NCI-H1694 treated with DMSO at 0.1 percent for 48 hours (cell line): ENCODE measurements at places on chromosomes 5 and 9.

GRCh38 chr5:53997736-53998627 lies 312.4 kb downstream of the ARL15 start:
- DNase-seq, result no peak

- DNase-seq, result no peak
Observed at GRCh38 chr9:37917801-37918664, 14.1 kb upstream of the SLC25A51 start.

DNA sequence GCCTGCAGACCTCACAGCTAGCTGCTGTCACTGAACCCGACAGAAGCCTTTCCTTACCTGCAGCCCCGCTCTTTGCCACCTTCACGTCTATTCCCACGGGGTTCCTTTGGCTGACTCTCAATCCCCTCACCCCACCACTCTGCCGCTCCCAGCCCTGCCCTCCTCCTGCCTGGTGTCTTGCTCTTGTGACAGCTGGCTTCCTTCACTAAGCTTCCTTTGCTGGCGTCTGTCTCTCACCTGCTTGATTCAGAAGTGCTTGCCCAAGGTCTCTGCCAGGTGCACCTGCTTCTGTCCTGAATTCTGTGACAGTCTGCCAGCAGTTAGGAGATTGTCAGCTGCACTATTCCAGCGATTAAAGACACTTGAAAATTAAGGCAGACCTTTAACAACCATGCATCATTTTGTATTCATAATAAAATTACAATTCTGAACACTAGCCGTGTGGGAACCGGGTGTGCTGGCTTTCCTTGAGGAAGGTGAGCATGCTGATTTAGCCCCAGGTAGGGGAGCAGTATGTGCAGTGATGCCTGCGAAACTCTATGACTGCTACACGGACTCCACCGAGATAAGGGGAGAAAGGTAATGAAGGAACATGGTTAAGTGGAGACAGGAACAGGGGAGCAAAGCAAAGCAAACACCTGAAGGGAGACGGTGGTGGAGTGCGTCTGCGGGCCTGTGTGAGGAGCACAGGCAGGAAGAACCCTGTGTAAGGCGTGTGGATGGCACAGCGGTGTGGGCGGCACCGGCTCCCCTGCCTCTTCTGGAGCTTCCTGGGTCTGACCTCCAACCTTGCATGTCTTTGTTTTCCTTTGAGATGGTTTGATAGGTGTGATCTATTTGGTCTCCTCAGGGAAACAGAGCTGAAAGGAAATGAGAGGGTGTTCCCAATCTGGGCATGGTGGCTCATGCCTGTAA lies 80.1 kb upstream of the CACNA1B start:
- DNase-seq, result no peak

DNA sequence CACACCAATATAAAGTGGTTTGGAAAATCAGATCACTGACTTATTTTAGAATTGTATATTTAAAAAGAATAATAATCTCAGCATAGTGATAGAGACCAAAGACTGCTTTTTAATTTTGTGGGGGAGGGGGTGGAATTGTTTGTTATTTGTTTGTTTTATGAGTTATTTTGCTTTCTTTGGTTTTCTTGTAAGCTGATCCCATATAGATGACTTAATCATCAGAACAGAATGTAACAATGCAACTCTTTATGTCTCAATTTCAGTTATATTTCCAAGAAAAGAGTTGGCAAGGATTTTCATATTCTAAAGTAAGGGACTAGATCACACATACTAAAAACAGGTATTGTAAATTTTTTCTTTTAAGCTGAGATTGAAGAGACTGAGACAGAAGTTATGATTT lies 984.9 kb downstream of the TLE4 start:
- DNase-seq, result no peak

DNA sequence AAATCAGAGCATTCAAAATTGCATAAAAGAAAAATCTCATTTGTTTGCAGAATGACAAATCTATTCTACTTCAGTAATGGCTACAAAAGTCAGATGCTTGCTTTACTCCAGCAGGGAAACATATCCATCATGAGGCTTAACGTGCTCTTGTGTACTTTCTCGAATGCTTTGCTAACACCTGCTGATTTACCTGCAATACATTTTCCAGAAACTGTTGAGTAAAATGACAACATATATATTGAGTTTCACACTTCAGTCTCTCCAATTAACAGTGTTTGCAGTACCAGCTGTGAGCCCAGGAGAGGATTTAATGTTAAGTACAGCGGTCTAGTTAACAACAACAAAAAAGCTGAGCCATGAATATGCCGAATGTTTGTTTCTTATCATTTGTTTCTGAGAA lies 391.5 kb upstream of the SMC2 start:
- DNase-seq, result no peak

DNA sequence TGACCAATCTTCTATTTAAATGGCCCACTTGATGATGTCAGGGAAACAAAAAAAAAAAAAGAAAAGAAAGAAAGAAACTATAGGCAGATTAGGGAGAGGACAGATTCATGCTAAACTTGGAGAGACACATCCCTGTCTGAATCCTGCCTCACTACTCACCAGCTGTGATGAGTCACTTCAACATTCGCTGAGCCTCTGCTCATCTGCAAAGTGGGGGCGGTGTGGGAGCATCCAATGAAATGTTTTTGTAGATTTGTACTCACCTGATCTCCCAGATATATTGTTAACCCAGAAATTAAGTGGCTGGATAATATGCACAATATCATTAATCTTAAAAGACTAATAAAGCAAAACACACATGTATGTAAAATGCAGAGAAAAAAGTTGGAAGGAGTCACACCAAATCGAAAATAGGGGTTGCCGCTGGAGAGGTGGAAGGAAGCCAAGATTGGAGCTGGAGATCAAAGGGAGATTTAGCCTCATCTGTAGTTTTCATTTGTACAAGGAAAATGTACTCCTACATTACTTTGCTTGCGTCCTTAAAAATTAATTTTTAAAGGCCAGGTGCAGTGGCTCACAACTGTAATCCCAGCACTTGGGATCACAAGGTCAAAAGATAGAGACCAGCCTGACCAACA lies 17.0 kb upstream of the ERGIC1 start:
- DNase-seq, result no peak
